ENCODE measurements at places on chromosomes 13 and 19.

- DNase-seq, result no peak
Measured at GRCh38 chr13:99382428-99383133, 75.4 kb upstream of the GPR183 start.

DNA sequence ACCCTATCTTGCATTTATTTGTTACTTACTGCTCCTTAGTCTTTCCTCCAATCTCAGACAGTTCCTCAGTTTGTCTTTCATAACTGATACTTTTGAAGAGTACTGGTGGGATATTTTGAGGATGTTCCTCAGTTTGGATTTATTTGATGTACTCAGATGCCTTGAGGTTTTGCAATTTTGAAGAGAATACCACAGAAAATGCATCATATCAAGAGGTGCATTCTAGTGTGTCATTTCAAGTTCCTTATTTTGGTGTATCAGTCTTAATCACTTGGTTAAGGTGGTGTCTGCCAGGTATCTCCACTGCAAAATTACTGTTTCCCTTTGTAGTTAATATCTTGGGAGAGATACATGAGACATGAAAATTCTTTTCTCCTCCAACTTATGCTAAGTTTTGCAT lies 75.1 kb downstream of the URI1 start:
- DNase-seq, result no peak

- no peak for DNase-seq
Measured at GRCh38 chr19:30743011-30743410, 370.8 kb downstream of the ZNF536 start.

DNA sequence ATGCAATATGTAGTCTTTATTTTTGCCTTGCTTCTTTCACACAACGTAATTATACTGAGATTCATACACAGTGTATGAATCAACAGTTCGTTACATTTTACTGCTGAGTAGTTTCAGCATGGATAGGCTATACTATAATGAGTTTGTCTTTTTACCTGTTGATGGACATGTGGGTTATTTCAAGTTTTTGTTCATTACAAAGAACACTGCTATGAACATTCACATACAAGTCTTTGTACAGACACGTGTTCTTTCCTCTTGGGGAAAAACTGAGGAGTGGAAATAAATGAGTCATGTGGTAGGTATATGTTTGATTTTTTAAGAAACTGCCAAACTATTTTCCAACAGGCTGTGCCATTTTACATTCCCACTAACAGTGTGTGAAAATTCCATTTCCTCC lies 35.1 kb downstream of the ENOX1 start:
- DNase-seq, result no peak

- no peak for DNase-seq
Measured at GRCh38 chr13:113359571-113359970, 4.4 kb downstream of the GRTP1 start.

DNA sequence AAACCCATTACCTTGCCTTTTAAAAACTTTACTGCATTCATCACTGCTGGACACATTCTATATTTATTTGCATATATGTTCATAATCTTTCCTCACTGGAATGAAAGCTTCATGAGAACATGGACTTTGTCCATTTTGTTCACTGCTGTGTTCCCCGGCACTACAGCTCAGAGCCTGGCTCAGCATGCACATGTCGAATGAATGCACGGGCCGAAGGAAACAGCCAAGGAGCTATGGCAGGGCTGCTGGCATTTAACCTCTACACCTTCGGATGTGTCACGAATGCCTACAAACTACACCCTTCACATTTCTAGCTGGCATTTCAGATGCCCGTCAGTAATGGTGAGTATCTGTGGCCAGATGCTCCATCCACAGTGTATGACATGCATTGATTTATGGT lies 7.6 kb downstream of the MTIF3 start:
- no peak for DNase-seq

GRCh38 chr19:6687114-6687513 lies 17.2 kb upstream of the TNFSF14 start:
- DNase-seq, result no peak

GRCh38 chr19:55535173-55535964 lies 1.6 kb downstream of the SBK2 start:
- DNase-seq, result no peak

DNA sequence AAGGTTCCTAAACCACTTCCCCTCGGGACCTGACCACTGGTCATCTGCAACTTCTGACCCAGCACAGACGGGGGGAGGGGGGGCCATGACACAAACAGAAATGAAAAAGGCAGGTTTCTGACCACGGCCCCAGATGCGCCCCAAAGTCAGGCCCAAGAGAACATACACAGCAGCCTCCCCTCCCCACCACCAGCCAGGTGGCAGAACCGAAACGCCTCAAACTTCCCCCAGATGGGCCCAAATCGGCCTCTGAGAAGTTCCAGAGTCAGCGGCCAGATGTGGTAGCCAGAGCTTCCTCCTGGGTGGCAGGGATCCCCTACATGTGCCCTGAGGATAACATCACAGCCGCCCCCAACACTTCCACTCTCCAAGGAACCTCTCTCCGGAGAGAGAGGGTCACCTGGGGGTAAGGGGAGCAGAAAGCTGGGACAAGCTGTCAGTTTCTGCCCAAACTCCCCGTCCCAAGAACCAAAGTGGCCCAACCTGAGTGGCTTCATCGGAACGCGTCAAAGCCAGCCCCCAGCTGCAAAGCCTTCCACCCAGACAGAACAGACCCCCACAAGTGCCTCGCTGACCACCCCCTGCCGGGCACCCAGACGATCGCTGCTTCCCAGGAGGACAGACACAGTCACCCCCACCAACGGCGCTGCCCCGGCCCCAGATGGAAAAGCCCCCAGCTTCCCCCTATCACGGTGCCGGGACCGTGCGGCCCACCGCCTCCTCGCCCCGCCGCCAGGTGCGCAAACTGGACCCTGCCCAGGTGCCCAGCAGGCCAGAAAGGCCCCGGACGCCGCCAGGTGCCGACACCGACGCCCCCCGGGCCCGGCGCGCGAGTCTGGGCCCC lies 800 bp downstream of the ELL start:
- no peak for DNase-seq

GRCh38 chr19:43768273-43769050 lies 12.3 kb downstream of the KCNN4 start:
- no peak for DNase-seq

DNA sequence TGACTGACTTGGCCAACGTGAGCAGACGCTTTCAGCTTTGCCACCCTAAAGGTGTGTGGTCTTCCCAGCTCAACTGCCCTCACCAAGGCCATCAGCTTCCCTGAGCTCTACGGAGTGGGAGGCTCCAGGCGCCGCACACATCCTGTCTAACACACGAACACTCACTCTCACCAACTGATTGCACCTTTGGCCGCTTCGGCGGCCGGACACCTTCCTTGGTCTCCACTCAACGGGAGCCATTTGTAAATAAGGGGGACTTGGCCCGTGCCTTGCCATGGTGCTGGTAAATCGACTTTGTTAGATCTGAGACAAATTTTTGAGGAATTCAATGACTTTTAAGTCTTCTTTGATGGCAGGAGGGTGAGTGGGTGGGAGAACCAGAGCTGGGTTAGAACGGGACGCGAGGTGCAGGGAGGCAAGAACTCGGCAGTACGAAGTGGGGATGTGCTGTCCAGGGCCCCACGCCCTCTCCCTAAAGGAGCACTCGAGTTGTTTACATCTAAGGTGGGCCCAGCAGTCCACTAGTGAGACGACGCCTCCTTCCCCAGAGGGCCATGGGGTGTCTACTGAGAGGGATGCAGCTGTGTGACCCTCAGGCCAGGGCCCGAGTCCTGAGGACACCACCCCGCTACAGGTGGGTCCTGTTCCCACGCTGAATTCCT lies 4.4 kb downstream of the C13orf46 start:
- no peak for DNase-seq

All from activated CD4-positive, alpha-beta T cell treated with anti-CD3 and anti-CD28 coated beads, Interleukin-2, Interleukin-4, amounts not matched to agents 100 ng/mL and 50 ng/mL, durations not matched to agents 16 hours and 8 hours (primary cell).